ENCODE measurements at places on chromosomes 7 and 10.

GRCh38 chr7:66297579-66297978 lies 92.4 kb downstream of the TPST1 start:
- DNase-seq: no peak

GRCh38 chr10:86779220-86780017 lies 23.0 kb downstream of the BMPR1A start:
- DNase-seq: no peak

DNA sequence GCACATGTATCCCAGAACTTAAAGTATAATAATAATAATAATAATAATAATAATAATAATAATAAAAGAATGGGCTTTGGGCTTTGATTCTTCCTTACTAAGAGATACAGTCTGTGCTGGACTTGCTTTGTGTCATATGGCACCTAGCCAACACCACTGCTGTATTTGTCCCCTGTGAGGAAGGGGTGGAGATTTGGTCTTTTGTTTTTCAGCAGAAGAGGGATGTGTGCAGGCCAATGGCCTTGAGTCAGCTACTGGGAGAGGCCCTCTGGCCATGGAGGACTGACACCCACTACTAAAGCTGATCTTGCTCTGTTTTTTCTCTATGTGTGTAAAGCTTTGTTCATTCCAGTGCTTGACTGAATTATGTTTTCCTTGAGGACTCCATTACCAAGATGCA lies 573.0 kb upstream of the PCDH15 start:
- DNase-seq: no peak

GRCh38 chr10:94361171-94361794 lies 1.5 kb downstream of the NOC3L start:
- no peak for DNase-seq

DNA sequence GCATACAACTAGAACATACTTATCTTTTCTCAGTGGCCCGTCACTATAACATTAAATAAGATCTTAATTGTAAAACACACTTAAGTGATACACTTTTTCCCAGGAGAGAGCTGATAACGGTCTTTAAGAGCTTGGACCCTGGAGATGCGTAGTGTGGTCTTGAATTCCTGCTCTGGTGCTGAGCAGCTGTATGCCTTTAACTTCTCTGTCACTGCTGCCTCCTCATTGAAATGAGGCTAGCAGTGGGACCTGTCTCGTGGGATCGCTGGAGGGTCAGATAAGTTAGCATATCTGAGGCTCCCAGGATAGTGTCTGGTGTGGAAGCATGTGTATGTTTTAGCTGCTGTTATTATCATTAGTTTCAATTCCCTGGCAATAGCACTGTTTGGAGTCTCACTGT lies 194.9 kb downstream of the SDK1 start:
- no peak for DNase-seq

- DNase-seq: no peak
These were observed 108.1 kb upstream of the CARD11 start for GRCh38 chr7:3151784-3152183.

- no peak for DNase-seq
These were observed 163.1 kb downstream of the ARHGAP12 start for GRCh38 chr10:31765541-31765940.

GRCh38 chr7:121298831-121299239 lies 30.0 kb upstream of the WNT16 start:
- DNase-seq: no peak

- no peak for DNase-seq
These were observed at the start of gene GRM3 for GRCh38 chr7:86643561-86644281. TSS of gene GRM3 (plus strand) at chr7:86643909. CDS start at chr7:86765146, 121,237 bp downstream.

DNA sequence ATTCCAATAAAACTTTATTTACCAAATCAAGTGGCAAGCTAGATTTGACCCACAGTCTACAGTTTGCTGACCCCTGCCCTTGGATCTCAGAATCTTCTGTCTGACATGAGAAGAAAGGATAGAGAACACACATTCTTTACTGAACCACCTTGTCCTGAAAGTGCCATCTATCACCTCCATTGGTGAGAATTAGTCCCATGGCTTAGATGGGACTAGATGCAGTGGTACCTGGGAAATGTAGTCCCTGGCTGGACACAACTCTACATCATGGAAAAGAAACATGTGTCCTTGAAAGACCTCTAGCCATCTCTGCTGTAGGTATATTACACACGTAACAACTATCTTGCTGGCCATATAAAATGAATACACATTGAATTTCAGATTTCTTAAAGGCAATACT lies 336.2 kb downstream of the LHFPL3 start:
- DNase-seq: no peak

DNA sequence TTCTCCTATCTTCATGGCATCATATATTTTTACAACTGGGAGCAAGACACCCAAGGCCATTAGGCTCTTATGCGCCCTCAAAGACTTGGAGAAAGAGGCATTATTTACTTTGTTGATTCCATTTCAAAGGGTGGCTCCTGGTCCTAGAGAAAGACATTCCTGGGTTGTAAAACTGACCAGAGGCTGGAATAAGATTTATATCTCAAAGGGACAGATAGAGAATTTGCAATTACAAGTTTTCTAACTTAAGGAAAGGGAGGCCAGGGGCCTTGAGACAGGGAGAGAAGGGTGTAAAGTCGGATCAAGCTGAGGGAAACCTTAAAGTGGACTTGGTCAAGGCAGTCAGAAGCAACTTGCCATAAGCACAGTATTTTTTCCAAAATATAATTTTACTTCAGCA lies 1086.0 kb downstream of the SORCS3 start:
- DNase-seq: no peak

DNA sequence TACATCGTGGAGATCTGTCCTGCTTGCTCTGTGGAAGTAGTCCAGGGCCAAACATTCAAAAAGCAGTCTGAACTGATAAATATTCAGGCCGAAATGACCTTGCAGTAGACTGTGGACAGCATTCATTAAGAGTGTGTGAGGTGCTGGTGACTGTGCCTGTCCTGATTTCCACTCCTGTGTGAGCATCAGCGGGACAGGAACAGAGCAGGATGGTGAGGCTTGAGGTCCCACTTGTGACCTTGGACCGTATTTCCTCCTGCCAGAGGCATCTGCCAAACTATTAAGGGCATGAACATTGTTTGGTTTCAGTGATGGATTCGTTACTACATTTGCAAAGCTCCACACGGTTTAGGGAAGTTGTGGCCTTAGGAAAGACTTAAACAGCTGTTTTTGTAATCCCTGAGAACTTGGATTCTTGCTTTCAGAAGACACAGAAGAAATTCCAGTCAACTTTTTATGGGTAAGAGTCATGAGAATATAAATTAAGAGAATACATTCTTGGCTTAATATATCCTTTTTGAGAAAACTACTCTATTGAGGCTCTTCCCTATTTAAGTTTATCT lies 32.8 kb downstream of the CCNY start:
- DNase-seq: no peak

- no peak for DNase-seq
These were observed 97.7 kb downstream of the CREB5 start for GRCh38 chr7:28510026-28510369.

DNA sequence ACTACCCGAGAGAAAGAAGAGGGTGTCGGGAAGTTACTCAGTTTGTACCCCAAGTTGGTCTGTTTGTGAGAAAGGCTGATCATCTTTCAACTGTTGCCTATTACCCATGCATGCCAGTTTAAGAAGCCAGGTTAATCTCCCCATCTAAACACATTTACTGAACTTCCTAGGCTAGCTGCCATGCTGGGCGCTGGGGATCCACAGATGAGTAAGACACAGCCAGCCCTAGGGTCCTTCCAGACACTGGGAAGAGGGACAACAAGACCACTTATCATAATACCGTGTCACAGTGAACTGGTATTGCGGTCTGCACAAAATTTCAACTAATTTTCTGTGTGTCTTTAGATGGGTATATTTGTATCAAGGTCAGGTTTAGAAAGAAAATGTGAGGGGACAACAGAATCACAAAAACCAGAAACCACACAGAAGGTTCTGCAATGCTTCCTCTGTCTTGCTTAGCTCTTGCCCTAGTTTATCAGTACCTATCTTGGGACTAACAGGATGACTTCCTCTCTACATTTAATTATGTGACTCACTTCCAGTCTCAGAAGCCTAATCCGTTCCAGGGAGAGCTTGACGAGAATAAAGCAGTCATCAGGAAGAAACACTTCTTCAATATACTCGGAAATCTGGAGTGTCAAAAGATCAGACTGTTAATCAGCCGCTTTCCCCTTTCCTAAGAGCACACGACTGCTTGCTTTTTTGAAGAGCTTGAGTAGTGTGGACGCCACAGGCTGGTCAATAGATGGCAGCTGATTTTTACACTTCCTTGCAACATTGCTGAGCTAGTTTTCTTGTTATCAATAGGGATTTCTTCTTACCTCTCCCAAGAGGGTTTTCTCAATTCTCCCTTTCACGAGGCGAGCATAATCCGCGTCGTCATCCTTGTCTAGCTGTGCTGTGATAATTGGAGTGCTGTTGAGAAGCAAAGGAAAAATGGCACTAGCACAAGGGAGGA lies 45.7 kb downstream of the POLR3A start:
- no peak for DNase-seq

- DNase-seq: no peak
These were observed 35.7 kb upstream of the DYNC1I1 start for GRCh38 chr7:95736635-95737034.

GRCh38 chr10:88039496-88040200 lies 176.2 kb downstream of the PTEN start:
- no peak for DNase-seq

DNA sequence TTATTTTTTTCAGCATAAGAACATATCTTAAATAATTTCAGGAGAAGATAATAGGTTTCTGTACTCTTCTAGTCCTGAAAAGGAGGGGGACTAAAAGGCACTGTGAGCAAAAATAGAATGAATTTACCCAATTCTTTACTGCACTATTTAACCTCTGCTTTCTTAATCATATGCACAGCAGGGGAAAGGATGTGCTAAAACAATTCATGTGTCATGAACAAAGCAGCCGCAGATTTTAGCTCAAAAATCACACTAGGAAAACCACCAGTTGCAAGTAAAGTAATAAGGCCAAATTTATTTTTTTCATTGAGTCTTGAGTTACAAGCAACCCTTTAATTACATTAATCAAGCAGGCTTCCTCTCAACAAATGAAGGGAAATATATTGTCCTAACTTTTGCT lies 80.1 kb downstream of the CABCOCO1 start:
- DNase-seq: no peak

DNA sequence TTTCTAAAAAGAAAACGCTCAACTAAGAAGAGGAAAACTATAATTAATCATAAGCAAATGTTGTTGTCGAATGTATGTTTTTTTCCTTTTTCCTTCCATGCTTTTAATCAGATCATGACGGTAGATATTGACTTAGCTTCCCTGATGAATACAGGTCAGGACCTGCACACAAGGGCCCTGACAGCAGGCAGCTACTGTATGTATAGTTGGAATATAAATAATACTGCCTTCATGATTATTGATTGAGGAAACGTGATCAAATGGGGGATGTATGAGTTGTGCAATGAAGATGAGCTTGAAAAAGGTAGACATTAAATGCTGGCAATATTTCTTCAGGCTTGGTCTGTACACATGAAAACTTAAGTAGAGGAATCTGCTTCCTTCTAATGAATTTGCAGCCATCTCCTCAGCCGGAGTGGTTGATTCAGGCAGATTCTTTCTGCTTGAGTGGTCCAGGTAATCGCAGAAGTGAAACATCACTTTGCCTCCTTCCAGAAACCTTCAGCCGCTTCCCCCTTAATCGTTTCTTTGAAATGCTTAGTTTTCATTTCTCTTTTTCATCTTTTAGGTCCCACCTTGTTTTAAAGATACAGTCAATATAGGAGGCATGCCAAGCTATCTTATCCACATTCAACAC lies 656.5 kb downstream of the SDK1 start:
- DNase-seq: no peak

GRCh38 chr7:29794959-29795629 lies 11.2 kb upstream of the WIPF3 start:
- no peak for DNase-seq

GRCh38 chr7:105791926-105792325 lies 84.5 kb downstream of the ATXN7L1 start:
- DNase-seq: no peak

DNA sequence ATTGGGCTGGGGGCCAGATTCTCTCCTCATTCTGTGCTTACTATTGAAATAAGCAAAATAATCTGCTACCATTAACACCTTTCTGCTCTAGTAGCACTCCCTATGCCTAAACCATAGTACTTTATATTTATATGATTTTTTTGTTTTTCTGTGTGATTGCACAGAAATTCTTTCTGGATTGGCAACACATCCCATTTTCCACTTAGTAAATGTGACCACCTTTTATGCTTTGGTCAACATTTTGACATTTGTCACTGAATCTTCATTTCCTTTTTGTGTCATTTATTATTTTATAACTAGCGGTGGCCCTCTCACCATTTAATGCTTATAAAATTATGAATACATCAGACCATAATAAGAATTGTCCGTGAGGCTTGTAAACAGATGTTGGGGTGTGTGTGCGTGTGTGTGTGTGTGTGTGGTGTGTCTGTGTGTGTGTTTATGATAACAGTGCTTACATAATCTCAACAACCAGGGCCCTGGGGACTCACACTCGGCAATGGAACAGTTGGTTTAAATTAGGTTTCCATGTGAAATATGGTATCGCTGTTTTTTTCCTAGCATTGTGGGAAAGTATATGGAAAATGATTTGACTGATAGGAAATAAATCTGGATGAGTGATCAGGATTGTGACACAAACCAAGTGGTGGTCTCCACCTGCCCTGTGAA lies 138.9 kb downstream of the NOC3L start:
- no peak for DNase-seq

Data from T-helper 1 cell (primary cell).